ENCODE measurements at places on chromosomes 7 and 10. TPM values are rescaled to one million over a fixed set of nuclear protein-coding genes. Genes with fewer than 3 reads are reported as not detected.
A peak's percentile ranks its signal among the peaks of the same experiment; 100 is the strongest.

GRCh38 chr7:39637400-39637799 is 14.0 kb downstream of the RALA start:
- ATAC-seq, result no peak

DNA sequence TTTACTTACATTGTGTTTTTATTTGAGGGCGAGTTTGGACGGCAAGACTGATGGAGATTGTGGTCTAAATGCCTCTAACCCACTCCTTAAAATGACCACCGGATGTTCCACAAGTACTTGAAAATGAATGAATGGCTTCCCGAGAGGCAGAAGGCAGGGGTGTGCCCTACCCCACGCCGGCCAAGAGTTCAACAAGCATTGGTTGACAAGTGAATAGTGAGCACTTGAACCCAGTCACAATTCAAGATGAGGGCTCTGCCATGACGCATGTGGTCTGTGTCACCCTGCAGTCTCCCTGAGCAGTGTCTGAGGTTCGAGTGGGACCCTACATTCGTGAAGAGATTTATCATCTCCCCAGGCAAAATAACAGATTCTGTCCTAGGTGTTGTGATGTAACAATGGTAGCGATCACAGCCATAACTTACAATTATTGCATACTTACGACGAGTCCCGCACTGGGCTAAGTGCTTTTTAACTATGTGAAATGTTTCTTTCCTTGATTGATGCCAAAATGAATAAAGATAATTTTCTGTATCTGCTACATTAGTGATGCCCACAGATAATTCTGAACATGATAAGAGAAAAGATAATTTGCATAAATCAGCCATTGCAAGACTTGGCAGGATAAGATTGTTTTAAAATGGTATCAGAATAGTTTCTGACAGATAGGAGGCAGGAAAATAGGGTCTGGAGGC is 305.4 kb downstream of the WDR37 start:
- no peak for ATAC-seq

Gene ARL5B
- total RNA-seq, result 34.5 TPM

Gene TRDMT1
- total RNA-seq, result 9.5 TPM

Gene GRM3
- total RNA-seq, result 3.4 TPM

GRCh38 chr7:27185013-27185853 is at the start of gene HOXA11:
HOXA11 (minus strand) TSS chr7:27185232; CDS start chr7:27185144, 88 bp downstream.
- ATAC-seq, result peak; percentile 27

DNA sequence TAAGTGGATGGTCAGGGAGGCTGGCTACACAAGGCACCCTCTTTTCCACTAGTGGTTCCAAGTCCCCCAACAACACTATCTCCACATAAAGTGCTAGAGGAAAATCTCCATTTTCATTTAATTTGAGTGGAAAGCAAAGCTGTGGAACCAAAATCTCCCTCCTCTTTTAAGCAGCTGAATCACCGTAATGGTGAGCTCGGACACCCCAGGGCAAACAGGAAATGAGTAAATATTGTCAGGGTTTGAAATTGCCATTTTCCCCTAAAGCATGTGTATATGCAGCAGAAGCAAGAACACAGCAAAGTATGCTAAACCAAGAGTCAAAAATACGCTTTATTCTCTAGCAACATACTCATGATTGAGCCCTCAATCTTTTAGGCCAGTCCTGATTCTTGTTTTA is 143.7 kb downstream of the GPAM start:
- ATAC-seq, result no peak

DNA sequence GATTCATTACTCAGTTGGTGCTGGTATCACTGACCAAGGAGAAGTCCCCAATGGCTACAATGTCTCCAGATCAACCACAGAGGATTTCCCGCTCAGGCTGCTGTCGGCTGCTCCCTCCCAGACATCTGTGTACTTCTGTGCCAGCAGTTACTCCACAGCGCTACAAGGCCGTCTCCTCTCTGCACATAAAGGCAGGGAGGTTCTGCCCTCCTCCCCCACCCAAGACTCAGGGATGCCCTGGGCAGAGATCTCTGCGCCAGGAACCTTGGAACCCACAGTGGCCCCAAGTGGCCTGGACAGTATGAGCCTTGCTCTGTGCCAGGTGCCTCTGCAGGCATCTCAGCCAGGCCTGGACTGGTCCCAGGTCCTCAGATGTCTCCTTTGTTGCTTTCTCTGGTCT is 193.4 kb upstream of the PRSS58 start:
- ATAC-seq, result peak; percentile 16

- ATAC-seq, result no peak
Measured at GRCh38 chr7:2939193-2939885, 95.2 kb upstream of the GNA12 start.

GRCh38 chr10:133335246-133336117 is 1.2 kb downstream of the CALY start:
- ATAC-seq, result peak; percentile 53

DNA sequence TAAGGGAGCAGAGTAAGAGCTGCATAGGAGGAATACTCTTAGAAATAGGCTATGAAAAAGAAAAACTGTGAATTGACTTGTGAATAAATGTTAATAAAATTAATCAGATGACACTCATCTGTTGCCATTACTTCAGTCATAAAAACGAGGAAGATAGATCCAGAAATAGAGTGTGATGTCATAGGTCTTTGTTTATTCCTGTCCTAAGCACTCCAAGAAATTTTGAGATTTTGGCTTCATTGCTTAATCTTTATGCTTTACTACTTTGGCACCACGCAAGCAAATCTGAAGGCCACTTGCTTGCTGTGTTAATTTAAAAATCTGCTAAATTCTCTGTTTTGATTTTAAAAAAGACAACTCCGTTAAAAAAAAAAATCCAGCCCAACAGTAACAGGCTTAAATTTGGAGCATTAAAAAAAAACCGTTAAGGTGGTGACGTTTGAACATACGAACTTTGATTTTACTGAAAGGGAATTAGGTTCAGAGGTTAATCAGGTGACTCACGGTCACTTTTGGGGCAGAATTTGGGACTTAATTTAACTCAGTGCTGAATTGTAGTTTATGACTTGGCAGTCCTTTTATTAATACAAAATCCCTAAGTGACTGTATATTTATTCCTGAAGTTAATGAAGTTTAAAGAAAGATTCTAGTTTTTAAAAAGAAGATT is 3.4 kb downstream of the IFRD1 start:
- no peak for ATAC-seq

- no peak for ATAC-seq
Measured at GRCh38 chr7:141928845-141929195, 12.6 kb downstream of the OR9A4 start.

GRCh38 chr7:50542132-50542531 is 23.1 kb downstream of the DDC start:
- no peak for ATAC-seq

DNA sequence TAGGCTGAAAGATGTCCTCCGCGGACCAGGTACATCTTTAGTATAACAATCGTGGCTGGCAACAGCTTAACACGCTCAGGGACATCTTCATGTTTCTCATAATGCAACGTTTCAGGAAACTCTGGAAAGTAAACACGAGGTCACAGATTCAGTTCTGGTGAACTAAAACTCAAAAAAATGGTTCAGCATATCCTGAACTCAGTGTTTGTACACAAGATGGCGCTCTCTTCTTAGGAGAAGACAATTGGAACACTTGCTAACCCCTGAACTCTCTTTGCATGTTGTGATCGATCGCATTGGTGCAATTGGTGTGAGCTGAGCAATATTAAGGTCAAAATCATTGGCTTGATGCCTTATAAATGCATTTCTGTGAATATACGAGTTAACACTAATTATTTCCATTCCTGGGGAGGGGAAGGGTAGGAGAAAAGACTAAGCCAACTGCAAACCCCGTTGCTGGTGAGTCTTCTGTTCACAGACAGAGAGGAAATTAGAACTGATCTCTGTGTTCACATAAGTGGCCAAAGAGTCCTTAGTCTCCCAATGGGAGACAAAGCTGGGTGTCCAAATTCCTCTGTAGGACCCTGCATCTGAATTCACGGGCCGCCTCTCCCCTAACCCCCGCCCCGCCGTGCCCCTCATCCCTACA is 52.6 kb upstream of the FAM180A start:
- ATAC-seq, result peak; percentile 84

- ATAC-seq, result no peak
Measured at GRCh38 chr7:26910221-26910620, 45.8 kb upstream of the SKAP2 start.

Gene NPSR1
- 6.1 TPM for total RNA-seq

DNA sequence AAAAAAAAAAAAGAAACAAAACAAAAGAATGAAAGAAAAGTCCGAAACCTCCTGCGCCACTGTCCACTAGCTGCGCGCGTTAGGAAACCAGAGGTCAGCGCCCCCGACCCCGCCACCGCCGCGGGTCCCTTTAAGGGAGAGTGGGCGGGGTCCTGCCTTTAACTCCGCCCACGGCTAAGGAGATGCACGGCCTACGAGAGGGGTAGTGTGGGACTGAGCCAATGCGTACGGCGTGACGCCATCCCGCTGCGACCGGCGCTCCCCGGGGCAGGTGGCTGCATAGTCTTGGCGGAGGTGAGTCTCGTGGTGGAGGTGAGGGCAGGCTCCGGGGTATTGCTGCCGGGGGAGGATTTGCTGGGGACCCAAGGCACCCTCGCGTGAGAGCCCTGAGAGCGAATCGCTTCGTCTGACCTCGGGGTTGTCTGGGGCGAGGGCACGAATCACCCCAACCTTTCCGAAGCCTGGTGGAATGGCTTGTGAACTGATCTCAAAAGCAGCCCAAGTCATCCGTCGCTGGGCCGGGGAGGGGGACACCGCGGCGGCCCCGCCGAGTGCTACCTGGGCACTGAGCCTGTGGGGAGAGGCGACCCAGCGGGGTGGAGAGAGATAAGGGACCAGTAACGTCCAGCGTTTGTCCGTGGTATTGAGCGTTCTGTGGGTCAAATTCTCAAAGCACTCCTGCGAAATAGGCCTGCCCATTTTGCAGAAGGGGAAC is at the start of gene MRPS17:
Gene MRPS17 (plus strand): TSS at position 241 of the 715 bp plus-strand sequence. CDS start 1,319 bp downstream, outside the sequence.
- peak; percentile 100 for ATAC-seq

GRCh38 chr7:21454182-21454581 is 26.3 kb downstream of the SP4 start:
- no peak for ATAC-seq

Gene CUBN
- total RNA-seq, result 2.2 TPM

DNA sequence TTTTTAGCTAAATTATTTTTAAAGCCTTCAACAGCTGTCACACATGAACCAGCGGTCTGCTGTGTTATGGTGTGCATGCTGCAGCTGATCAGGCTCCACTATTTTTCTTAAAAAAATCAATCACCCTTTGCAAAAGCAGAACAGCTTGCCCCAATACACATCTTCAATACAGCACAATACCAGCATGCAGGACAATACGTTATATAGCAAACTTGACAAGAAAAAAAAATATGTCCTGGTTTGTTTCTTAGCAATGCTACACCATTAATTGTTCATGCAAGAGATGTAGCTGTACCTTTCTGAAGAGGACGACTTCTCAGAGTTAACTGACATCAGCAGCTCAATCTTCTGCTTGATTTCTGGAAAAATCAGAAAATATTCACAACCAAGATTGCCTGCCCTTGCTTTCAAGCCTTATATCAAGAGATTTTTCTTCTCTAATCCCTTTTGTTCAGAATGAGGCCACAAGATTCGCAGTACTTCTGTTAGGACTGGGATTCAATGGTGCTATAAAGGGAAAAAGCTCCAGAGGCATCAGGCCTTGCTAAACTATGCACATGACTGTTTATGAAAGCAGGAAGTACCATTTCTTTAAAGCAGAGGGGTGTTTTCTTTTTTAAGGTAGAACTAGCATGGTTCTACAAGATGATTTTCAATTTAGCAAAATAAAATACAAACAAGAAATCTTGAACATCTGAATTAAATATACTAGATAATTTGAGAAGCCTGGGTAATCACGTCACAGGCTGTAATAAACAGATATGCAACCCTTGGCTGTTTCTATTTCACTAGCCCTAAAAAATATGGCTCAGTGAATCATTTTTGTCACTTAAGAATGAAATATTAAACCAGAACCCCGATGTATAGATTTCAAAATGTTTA is 120.0 kb downstream of the SRPK2 start:
- peak; percentile 90 for ATAC-seq

DNA sequence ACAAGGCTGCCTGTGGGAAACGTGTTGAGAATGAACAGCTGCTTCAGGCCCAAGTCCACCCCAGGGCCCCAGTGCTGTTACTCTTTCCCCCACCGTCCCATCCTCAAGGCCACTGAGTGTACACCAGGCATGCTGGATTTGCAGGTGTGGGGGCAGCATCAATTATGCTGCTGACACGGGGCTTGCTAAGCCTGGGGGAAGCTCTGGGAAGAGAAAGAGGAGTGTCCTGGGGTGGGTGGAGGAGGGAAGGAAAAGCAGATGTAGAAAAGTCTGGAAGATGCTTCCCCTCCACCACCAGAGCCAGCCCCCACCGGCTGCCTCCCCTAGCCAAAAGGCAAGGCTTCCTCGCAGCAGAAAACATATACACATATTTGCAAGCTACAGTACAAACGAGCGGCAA is 153.9 kb downstream of the CDH23 start:
- ATAC-seq, result no peak

Gene SEC23IP
- 44.9 TPM for total RNA-seq

- no peak for ATAC-seq
Measured at GRCh38 chr10:74598891-74599566, 227.4 kb upstream of the KAT6B start.

GRCh38 chr7:151539088-151539671 is 19.5 kb upstream of the RHEB start:
- peak; percentile 99 for ATAC-seq

- no peak for ATAC-seq
Measured at GRCh38 chr10:94358480-94358879, 4.3 kb downstream of the NOC3L start.

DNA sequence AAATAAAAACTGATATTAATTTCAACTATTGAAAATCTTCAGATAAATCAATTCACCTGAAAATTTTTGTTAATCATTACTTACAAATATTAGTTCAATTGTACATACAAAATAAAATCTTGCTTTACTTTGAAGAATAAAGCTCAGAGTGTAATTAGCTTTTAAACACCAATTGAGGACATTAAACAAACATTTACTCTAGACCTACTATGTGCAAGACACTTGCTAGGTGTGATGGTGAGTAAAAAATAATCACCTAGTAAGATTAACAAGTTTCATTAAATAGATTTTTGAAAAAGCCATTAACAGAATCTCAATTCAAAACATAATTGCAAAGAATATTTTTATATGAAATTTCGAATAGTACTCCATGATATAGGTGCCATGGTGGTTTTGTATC is 3.9 kb upstream of the MLLT10 start:
- ATAC-seq, result no peak

DNA sequence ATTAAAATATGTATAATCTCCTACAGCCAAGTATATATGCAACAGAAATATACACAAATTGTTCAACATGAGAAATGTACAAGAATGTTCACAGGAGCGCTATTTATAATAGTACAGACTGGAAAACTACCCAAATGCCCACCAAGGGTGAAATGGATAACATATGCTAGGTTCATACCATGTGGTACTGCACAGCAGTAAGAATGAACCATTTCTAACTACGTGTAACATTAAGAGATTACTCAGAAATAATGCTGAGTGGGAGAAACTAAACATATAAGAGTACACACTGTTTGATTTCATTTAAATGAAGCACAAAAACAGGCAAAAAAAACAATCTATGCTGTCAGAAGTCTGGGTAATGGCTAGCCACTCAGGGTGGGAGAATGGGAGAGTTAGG is 45.8 kb downstream of the RNLS start:
- ATAC-seq, result no peak

- ATAC-seq, result no peak
Measured at GRCh38 chr7:36215457-36215765, 62.4 kb downstream of the EEPD1 start.

Gene VGF
- 26.4 TPM for total RNA-seq
